ENCODE measurements at places on chromosomes 5 and 9. TPM values are rescaled to one million over a fixed set of nuclear protein-coding genes. Genes with fewer than 3 reads are reported as not detected.

DNA sequence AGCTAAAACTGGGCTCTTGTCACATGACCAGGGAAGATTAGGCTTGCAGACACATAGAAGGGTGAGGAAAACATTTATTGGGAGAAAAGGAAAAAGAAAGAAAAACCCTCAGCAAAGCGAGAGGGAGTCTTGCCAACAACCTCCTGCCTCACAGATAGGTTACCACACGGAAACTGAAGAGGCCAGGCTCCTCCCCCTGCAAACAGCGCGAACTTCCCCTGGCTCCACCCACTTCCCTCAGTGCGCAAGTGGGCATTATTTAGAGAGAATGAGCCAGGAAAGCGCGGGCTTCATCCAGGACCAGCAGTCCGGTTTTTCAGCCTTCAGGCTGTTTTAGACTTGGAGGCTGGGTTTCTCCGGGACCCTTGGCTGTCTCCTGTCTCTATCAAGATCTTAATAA lies 70.3 kb downstream of the STK32A start:
- no peak for DNase-seq

- peak; percentile 78 for DNase-seq
Measured at GRCh38 chr5:3601911-3602782, 6.5 kb downstream of the IRX1 start.

GRCh38 chr5:92662741-92663140 lies 918.3 kb downstream of the NR2F1-AS1 start:
- DNase-seq = no peak

GRCh38 chr9:6216002-6216401 lies 395 bp downstream of the IL33 start:
- no peak for DNase-seq

DNA sequence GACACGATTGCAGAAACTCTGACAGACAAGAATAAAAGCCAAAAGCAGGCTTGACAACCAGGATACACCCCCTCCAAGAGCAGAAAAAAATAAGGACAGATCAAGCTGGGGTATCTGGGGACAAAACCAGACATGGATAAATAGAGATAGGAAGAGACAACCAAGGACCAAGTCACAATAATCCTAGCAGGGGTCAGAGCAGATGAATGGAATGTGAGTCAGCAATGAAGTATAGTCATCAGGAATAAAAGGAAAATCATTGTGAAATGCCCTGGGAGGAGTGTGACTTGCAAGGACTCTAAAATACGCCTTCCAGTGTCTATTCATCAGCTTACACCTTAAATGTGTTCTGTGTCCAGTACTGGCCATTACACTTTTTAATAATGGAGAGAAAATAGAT lies 206.8 kb downstream of the CAAP1 start:
- DNase-seq = peak; percentile 29

- DNase-seq = peak; percentile 2
Measured at GRCh38 chr5:91464886-91465646, 81.9 kb upstream of the ARRDC3 start.

- no peak for DNase-seq
Measured at GRCh38 chr5:117559005-117559844, 984.6 kb upstream of the SEMA6A start.

CTXN3 gene
- polyA plus RNA-seq = not detected

All from GM23248 (cell line).